NCI-H226 (cell line): ENCODE measurements at places on chromosomes 6 and 20.

GRCh38 chr6:89987140-89987539, 92.9 kb downstream of the GJA10 start:
- no peak for DNase-seq

GRCh38 chr20:38336726-38337125, 9.6 kb upstream of the LBP start:
- DNase-seq, result no peak

DNA sequence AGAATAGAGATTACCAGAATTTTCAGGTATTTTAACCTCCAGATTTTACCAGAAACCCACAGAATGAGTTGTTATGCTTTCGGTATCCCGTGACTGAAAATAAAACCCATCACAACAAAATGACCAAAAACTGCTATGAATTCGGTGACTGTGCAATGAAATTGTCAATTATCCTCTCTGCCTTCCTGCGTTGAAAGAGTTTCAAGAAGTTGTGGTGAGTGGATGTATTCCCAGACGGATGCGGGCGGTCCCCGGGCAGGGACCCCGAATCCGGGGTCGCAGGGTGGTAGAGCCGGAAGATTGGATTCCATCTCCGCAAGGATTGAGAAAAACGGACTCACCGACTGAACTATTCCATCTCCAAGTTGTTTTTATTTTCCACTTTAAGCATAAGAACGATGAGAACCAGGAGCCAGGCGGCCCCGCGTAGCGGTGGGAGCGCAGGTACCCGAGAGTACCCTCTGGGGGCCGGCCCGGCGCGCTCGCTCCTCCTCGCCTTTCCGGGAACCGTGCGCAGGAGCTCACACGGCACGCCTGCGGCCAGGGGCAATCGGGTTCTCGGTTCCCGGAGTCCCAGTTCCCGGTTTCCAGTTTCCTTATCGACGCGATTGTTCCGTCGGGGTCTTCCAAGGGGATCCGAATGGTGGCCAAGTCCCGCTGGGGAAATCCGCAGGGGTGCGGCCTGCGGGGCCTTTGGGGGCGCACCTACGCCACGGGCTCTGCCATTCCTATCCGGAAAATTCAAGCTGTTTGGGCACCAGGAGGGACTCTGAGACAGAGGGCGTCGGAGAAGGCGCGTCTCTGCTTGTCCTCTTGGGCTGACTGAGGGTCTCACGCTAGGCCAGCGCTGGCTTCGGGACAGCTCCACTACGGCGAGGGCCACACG, 104.9 kb upstream of the PRDM1 start:
- no peak for DNase-seq

- no peak for DNase-seq
Measured at GRCh38 chr20:51611625-51611890, 69.0 kb upstream of the NFATC2 start.

DNA sequence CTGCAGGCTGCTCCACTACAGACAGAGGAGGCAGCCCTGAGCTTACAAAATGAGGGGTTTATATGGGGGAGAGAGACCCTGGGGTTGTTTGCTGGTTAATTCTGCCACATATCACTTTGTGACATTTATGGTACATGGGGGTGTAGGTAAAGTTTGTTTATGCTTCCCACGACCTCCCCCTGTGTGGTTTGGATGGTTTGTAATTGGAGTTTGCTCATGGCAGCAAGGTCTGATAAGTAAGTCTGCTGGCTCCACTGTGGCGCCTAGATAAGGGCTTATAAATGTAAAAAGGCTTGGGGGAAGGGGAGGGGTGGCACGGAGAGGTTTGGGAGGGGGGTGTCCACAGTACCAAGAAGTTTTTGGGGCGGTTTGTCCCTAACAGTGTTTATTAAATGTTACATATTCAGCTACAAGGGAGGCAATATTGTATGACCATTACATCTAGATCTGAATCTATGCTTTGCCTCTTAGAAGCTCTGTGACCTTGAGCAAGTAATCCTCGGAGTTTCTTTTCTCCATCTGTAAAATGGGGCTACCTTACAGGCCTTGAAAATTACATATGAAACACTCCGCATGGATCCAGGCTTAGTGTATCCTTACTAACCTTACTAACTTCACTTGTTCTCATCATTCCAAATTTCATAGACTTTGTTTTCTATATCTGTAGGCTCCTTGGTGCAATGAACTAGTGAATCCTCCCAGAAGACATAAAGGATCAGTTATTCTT, 204.8 kb upstream of the NOX3 start:
- no peak for DNase-seq

GRCh38 chr20:1800777-1801176, 94.4 kb upstream of the SIRPA start:
- DNase-seq, result no peak

DNA sequence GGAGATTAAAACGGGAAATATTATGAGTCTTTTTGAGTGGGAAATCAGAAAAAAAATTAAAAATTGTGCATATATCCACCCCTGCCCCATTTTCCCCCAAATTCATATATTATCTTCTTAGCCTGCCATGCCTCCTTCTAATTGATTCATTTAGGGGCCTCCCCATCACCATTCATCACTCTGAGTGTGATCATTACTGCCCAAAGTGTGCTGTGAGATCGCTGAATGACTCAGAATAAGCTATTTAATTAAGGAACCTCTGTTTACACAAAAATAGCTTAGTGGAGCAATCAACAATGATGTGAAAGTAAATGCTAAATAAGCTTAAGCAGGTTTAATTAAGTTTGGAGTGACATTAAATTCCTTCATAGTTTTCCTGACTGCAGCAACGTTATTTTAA, 645.5 kb downstream of the GRIK2 start:
- DNase-seq, result no peak

GRCh38 chr6:158653577-158654354, 3.9 kb downstream of the SYTL3 start:
- no peak for DNase-seq

- DNase-seq, result no peak
Measured at GRCh38 chr6:158188591-158188990, 20.4 kb downstream of the GTF2H5 start.

- DNase-seq, result peak; percentile 70
Measured at GRCh38 chr6:105810105-105810921, 275.8 kb upstream of the PRDM1 start.

DNA sequence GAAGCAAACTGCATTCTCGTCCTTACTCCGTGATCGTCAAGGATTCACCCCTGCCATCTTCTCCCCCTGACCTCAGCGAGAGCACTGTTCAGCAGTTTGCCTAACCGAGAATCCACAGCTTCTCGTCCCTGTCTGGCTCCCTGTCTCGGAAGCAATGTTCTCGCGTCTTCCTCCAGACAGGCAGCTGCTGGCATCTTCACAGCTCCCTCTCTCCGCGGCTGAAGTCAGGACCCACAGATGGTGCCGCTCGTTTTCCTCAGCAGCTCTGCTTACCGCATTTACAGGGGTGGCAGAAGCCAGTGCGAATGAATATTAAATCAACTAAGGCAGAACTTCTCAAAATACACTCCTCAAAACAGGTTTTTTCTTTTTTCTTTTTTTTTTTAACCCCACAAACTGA, 18.9 kb upstream of the SLC22A2 start:
- no peak for DNase-seq

- no peak for DNase-seq
Measured at GRCh38 chr20:25285856-25286798, 38.2 kb downstream of the PYGB start.

DNA sequence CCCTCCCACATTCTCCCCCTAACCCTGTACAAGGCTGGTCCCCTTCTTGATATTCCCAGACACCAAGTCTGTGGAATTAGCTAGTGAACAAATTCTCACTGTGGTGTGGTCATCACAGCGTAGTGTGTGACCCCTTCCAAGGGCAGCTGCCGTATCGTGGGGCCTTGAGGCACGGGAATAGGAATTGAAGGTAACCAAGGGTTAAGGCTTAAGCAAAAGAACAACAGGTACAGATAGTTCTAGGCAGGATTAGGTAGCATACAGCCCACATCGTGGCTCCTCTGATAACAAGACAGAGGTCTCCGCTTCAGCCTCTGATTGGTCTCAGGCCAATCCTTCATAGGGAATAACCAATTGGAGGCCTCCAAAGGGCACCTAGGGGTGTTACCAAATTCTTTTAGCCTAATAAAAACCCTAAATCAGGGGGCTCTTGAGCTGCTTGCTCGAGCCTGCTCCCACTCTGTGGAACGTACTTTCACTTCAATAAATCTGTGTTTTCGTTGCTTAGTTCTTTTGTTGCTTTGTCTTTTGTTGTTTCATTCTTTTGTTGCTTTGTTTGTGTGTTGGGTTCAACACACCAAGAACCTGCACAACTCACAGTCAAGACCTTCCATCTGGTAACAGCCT, 64.7 kb downstream of the GPR6 start:
- DNase-seq, result no peak

DNA sequence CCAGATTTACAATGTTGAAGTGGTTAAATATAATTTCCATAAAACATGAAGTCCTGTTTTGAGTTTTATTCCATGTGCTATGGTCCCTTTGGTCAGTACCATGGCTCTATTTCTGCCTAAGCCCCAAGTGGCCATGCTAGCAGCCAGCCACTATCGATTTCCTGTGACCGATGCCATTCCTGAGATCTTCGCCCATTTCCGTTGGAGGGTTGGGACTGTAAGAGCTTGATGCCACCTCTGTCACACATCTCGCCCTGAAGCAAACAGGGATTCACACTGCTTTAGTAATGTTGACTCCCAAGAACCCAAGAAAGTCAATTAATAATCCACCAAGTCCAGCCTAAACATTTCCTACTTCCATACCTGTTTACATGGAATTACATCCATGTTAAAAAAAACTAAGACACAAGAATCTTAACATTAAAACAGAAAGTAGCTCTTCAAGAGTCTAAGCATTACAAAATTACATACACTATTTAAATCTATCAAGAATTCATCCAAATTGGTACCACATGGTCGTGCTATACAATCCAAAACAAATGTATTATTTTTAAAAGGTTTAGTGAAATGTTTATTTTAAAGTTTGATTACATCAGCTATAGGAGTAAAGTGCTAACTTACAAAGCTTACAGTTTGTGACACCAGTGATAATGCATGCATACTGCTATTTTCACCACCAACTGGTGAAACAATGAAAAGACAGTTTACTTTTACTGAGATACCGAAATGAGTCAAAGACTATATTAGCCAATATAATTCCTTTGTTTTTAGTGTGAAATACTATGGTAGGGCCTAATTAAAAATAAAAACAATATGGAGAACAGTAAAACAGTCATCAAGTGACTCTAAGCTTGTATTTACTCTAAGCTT, 2.5 kb downstream of the RBM39 start:
- peak; percentile 14 for DNase-seq

GRCh38 chr20:58685988-58686387, 6.6 kb upstream of the NPEPL1 start:
- no peak for DNase-seq

DNA sequence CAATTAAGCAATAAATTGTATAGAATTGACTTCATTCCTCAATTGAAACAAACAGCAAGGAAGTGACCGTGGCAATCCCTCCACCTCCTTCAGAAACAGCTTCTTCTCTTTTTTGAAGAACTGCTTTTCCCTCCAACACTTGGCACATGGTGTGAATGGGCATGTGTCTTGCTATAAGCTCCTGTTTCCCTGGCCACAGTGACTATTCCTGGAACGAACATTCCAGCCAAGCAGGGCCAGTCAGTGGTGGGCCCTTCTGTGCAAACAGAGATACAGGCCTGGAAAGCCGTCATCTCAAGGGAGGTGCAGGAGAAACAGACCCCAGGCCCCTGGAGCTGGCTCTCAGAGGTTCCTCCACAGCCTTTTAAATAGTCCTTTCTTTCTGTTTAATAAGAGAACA, 6.9 kb downstream of the TXNDC5 start:
- DNase-seq, result no peak

- DNase-seq, result no peak
Measured at GRCh38 chr6:48243071-48243470, 132.1 kb upstream of the PTCHD4 start.

DNA sequence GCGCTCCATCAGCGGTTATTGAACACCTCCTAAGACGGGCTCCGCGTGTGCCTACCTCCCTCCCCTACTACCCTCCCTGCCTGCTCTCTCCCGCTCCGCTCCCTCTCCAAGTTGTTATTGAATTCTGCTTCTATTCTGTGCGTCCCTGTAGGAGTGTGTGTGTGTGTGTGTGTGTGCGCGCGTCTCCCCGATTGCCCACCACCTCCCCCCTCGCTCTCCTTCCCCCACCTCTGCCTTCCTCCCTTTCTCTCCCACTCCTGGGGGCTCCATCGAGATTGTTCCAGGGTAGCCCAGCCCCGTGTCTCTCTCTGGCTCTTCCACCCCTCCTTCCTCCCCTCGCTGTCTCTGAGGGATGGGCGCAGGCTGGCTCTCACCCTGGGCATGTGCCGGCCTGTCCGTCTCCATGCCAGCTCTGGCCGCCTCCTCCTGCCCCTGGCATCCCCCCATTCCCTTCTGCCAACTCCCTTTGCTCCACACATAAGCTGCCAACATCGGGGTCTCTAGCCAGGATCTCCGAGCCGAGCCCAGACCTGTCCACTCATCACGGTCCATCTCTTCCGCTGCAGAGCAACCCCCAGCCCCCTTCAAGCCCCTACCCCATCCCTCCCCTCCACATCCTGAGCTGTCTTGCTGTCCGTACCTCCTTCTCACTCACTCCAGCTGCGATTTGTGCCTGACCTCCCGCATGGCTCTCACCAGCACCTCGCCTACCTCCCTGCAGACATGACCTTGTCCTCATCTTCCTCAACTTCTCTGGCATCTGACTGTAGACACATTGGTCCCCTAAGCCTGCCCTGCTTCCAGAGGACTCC, 68.5 kb downstream of the SRC start:
- no peak for DNase-seq

DNA sequence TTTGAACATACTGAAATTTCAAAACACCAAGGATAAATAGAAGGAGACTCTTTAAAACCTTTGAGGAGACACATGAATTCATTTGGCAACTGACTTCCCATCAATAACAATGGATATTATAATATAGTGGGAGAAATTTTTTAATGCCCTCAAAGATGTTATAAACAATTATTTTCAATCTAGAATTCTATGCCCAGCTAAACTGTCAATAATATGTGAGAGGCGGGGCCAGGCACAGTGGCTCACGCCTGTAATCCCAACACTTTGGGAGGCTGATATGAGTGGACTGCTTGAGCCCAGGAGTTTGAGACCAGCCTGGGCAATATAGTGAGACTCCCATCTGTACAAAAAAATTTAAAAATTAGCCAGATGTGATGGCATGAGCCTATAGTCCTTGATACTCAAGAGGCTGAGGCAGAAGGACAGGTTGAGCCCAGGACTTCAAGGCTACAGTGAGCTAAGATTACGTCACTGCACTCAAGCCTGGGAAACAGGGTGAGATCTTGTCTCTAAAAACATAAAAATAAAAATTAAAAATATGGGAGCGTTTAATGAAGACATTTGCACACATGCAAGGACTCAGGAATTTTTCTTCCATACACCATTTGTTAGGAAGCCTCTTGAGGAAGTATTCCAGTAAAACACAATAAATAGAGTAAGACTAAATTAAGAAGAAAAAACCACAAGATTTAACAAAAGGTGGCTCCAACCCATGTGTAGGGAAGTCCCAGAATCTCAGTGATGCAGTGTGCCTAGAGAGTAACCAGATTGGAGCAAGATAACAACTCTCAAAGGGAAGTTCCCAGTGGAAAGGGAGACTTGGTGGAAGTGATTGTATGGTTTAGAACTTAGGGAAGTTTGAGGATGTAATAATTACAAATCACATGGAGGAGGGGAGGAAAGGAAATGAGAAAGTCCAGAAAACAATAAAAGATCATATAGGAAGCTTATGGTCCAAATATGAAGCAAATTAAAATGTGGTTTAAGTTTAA, 26.3 kb upstream of the ETV7 start:
- DNase-seq, result no peak
